ENCODE measurements at places on chromosomes 4 and X. TPM values are rescaled to one million over a fixed set of nuclear protein-coding genes. Genes with fewer than 3 reads are reported as not detected.

- no peak for DNase-seq
Observed at GRCh38 chr4:182400790-182401189, 157.6 kb downstream of the TENM3 start.

- DNase-seq, result no peak
Observed at GRCh38 chrX:129553619-129554288, 13.7 kb downstream of the OCRL start.

DNA sequence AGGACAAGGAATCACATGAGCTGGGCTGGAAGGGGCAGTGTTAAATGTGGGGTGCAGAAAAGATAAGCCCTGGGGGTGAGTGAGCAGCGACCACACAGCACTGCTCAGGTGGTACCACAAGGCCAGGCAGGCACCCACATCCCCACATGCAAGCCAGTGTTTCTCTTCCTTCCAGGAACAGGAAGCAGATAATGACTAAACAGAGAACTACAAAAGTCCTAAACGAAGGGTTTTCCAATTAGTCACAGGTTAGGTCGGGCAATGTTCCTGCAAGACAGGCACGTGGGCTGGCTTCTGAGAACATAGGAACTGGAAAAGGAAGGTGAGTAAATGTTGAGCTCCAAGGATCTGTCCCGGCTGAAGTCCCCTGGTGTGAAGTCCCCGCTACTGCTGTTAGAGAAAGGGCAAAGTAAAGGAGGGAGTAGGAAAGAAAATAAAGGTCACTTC is 19.5 kb downstream of the RELL1 start:
- no peak for DNase-seq

GRCh38 chr4:25805255-25805860 is 57.4 kb downstream of the SEL1L3 start:
- DNase-seq, result no peak

DNA sequence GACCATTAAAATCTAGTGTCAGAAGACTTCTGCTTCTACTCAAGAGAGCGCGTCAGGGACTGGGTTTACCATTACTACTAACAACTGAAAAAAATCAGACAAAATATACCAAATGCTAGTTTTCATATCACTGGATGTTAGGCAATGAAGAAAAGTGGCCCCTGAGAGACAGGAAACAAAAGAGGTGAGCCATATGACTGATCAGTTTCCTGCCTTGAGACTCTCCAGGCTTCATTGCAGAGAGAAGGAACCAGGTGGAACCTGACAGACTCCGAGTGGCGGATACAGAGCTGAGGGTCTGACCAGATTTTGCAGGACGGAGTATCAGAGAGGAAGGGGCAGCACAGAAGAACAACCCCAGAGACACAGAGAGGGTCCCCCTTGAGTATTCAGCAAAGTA is 86.3 kb downstream of the C4orf51 start:
- no peak for DNase-seq

GRCh38 chrX:65644621-65645289 is 22.7 kb upstream of the MSN start:
- DNase-seq, result no peak

DNA sequence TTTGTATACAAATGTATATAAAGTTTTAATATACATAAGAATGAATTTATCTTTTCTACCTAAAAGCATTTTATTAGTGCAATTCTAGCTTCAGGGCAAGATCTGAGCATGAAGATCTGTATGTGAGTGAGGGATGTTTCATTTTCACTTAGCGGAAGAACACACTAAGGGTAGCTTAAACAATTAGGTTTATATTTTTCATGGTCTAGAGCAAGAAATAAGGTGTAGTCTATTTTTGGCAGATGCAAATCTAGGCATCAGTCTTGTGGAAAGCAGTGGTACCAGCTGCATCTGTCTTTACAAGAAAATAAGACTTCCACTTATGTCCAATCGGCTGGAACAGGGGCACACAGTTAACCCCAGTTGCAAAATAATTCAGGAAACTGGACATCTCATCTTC is 433.3 kb downstream of the ADAM29 start:
- DNase-seq, result no peak

DNA sequence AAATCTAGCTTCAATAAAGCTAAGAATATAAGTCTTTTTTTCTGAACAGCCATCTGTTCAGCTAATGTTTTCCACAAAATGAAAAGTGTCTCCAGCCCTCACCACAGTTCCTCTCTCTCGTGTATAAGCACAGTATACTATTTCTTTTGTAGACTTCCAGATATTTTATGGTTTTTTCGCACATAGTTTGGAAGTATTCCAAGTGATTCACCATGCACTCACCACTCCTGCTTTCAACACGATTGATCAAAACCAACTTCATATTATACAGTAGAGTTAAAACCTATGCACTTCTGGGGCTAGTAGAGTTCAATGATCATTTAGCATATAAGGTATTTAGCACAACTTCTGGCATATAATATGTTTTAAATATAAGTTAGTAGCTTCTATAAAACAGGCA is 105.8 kb upstream of the DCAF12L1 start:
- DNase-seq, result no peak

DNA sequence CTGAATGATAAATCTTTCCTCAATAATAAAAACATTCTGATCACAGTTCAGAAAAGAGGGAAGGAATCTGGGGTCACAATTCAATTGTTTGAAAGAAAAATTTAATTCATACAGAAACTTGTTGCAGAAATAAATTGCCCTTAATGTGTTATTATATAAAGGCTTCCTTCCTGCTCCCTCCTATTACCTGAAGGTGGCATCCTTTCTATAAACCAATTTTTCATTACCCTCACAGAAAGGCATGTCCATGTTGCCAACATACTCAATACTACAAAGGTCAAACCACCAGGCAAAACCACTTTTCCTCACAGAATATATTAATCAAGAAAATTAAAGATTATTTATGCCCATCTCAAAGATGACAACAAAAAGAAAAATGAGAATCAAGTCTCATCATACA is 194.3 kb upstream of the CT83 start:
- no peak for DNase-seq

DNA sequence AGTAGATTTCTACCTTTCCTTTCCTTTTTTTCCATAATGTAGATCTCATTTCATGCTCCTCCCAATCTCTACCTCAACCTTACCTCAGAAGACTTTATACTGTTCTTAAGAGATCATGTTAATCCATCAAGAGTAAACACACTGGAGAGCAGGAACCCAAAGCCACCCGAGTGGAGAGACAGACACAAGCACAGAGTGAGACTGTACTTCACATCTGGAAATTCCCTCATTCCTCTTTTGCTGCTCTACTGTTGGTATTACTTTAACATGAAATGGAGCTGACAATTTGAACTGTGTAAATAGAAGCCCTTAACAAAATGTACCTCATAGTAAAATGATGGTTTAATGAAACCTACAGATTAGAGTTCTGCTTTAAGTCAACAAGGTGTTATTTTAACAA is 105.7 kb upstream of the RASGEF1B start:
- DNase-seq, result no peak

DNA sequence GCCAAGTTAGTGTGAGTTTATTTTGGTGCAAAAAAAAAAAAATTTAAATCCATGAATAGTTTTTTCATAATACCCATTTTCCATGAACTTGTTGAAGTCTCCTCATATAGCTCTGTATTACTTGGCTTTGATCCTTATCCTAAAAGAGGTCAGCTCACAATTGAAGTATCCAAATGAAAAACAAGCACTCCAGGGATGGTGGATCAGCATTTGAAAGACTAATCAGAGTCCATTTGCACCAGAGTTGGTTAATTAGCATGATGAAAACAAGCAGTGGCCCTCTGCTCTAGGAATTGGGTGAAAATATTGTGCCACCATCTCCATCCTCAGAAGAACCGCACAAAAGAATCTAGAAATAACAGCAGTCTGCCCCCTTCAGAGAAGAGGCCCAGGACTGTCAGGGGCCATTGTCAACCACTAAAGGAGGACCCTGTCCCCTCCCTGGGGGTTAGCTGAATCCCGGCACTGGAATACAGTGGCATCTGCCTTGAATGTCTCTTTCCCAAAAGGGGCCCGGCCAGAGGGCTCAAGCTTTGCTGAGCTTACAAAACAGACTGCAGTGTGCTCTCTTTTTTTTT is 24.7 kb downstream of the SH3KBP1 start:
- DNase-seq, result no peak

DNA sequence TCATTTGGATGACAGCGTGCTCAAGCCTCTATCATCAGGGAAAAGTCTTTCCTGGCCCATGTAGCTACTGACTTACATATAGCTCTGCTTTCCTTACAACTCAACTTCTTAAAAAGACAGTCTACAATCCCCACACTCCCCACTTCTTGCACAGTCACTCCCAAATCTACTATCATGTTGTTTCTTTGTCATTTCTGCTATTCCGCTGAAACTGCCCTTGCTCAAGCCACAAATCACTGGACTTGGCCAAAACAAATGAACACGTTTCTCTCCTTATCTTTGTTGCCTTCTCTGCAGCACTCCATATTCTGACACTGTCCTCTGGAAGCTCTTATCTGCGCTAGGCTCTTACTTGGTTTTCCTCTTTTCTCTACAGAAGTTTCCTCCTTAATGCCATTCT is 28.2 kb downstream of the GPRIN3 start:
- no peak for DNase-seq

- DNase-seq, result no peak
Observed at GRCh38 chr4:153116291-153116680, 88.0 kb upstream of the TRIM2 start.

DNA sequence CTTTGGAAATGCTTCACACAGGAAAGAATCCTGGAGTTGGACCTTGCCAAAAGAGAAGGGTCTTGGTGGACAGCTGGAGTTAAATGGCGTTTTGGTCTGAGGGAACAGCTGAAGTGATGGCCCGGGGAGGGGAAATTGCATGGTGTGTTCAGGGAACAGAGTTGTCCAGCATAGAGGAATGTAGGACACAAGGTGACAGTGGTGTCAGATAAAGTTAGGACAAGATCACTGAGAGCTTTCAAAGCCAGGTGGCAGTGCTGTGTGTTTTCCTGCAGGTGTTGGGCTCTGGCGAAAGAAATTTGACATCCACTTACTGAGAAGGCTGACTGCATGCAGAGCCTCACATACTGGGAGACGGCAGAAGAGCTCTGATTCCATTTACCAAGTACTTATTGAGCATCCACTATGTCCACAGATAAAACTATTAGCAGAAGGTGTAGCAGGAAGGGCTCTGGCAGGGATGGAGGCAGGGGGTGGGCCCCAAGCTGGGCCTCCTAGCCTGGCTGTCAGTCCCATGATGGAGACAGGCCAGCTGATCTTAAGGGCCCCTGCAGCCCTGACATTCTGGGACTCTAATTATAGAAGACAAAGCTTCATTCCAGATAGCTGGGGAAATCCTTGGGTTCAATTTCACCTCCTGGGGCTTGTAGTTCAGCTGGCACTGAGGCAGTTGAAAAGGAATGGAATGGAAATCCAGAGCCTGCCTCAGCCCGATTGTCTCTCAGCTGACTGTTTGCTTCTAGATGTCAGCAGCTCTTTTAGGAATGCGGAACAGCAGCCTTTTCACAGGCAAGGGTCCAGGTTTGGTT is 150.2 kb upstream of the MAMLD1 start:
- no peak for DNase-seq

GRCh38 chr4:145890689-145891088 is 47.9 kb downstream of the ZNF827 start:
- DNase-seq, result no peak

- DNase-seq, result no peak
Observed at GRCh38 chr4:185872747-185873380, 60.9 kb upstream of the SORBS2 start.

ADH4 gene
- 1.6 TPM for polyA plus RNA-seq

RNF150 gene
- 26.0 TPM for polyA plus RNA-seq

GJB1 gene
- polyA plus RNA-seq, result 48.5 TPM

LANCL3 gene
- 0.29 TPM for polyA plus RNA-seq

FGFBP2 gene
- polyA plus RNA-seq, result 0.30 TPM
